AML-193 (cell line): ENCODE measurements at places on chromosomes 1 and 21.

- DNase-seq, result no peak
These were observed 47.4 kb upstream of the FOXD3 start for GRCh38 chr1:63274979-63275378.

DNA sequence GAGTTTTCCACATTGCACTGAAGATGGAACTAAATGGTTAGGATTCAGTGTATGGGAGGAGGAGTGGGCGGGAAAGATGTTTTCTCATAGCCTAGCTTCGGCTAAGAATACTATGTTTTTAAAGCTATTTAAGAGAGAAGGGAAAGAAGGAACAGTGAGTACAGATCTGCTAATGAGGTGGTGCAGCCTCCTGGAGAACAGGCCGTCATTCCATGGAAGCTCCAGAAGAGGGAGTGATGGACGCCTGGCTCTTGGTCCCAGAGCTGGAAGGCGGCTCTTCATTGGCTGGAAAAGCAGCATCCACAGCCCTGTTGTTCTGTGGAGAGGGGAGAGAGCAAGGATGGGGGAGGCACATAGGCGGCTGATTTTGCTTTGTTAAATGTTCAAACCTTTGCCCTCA is 6.9 kb downstream of the CAMK1G start:
- DNase-seq, result no peak

DNA sequence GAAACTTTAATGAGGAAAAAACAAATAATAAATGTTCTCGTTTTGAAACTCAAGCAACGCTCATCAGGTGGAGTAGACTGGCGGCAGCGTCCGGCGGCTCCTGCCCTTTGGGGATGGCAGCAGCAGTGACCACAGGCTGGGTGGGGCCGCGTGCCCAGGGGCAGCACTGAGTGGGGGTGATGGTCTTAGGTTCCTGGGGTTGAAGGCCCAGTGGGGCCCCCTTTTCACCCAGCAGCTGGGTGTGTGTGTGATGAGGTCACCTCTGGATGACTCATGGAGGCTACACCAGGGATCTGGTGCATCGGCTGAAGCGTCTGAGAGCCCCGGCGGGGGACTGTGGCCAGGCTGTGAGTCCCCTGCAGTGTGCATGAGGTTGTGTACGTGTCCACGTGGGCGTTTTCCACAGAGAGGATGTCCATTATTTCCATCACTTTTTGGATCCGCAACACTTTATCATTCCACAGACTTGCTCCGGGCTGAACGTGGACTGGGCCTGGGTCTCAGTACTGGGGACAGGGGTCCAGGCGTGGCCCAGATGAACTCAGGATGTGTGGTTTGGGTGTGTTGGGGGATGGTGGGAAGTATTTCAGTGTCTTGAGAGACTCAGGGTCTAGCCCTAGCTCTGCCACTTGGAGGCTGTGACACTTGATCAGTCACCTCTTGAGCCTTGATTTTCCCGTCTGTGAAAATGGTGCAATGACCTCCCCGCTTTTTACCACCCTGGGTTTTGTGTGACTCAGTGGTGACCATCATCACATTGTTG is 25.6 kb downstream of the LDLRAP1 start:
- no peak for DNase-seq

GRCh38 chr1:78075621-78076020 is 29.9 kb downstream of the GIPC2 start:
- no peak for DNase-seq

GRCh38 chr21:32043458-32043857 is 170.6 kb downstream of the HUNK start:
- DNase-seq, result no peak

GRCh38 chr1:235246022-235246948 is 81.7 kb downstream of the ARID4B start:
- no peak for DNase-seq

GRCh38 chr1:31830511-31830910 is 14.7 kb upstream of the SPOCD1 start:
- DNase-seq, result no peak

DNA sequence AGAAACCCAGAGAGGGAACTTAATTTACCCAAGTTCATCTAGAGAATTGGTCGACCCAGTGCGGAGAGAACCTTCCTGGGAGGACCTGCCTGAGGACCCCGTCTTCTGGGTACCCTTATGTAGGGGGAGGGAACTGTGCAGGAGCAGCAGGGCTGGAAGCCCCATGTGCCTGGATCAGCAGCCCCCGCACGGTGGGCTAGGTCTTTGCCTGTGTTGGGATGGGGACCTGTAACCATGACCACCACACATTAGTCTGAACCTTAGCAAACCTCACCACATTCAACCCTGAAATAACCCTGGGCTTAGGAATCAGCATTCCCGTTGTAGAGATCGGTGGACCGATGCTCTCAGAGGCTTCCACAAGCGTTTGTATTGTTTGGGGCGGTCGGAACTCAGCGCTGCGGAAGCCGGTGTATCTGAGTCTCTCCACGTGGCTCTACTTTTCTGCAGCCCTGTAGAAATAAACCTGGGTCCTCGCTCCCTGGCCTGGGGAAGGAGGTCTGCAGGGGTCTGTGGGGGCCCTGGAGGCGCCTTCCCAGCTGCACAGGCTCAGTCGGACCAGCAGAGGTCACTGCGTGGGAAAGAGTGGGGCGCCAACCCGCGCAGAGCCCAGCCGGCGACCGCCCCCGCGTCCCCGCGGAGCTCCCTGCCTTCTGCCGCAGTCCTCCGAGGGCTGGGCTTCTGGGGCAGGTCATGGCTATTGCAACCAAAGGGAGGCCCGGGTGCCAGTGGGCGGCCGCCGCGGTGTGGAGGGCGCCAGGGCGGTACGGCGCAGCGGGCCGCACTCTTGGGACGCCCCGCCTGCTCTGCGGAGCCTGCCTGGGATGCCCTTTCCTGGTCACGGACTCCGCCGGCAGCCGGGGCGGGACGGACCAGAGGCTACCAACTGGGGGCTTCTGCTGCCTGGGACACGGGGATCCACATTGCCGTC is 36.2 kb upstream of the KCNA10 start:
- DNase-seq, result no peak

DNA sequence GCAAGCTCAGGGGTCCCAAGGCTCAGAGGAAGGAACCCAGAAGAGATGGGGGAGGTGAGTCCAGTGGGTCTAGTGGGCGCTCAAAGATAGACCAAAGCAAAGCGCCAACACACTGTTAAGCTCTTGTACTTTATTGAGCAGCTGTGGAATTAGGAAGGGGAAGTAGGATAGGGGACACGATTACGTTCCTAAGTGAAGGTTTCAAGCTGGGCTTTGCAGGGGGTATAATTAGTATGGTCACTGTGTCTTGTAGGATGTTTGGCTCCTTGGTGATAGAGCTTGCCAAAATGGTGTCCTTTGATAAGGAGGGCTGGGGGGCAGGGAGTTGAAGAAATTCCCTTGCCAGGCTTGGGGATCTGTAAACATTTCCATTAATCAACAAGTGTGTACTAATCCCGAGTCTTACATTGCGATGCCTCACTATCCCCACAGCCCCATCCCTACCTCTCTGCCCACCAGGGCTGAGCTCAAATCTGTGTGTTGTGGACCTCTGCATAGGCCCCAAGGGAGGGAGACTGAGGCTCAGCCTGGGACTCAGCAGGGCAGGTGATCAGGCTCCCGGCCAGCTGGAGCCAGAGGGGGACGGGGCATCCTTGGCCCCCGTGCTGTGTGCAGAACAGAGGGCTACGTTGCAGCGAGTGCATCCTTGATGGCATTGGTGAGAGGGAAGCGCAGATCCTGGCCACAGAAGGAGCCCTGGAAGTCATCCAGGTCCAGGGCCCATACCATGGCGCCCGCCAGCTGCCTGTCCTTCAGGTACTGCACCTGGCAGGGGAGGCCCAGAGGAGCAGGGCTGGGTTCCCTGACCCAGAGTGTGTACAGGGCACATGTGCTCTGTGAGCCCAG is 3.4 kb upstream of the MYBPH start:
- DNase-seq, result no peak

GRCh38 chr1:230453377-230453776 is 27.2 kb upstream of the PGBD5 start:
- no peak for DNase-seq

DNA sequence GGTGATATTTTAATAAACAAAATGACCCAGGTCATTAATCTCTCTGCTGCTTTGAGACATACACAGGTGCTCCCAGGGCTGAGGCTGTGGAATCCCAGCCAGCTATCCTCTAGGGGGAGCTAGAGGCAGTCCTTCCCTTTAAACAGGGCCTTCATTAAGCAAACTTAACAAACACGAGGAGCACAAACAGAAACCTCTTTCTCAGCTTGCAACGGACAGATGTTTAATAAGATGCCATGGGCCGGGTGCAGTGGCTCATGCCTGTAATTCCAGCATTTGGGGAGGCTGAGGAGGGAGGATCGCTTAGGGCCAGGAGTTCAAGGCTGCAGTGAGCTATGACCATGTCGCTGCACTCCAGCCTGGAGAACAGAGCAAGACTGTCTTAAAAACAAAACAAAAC is 106.7 kb downstream of the HIVEP3 start:
- peak; percentile 51 for DNase-seq

DNA sequence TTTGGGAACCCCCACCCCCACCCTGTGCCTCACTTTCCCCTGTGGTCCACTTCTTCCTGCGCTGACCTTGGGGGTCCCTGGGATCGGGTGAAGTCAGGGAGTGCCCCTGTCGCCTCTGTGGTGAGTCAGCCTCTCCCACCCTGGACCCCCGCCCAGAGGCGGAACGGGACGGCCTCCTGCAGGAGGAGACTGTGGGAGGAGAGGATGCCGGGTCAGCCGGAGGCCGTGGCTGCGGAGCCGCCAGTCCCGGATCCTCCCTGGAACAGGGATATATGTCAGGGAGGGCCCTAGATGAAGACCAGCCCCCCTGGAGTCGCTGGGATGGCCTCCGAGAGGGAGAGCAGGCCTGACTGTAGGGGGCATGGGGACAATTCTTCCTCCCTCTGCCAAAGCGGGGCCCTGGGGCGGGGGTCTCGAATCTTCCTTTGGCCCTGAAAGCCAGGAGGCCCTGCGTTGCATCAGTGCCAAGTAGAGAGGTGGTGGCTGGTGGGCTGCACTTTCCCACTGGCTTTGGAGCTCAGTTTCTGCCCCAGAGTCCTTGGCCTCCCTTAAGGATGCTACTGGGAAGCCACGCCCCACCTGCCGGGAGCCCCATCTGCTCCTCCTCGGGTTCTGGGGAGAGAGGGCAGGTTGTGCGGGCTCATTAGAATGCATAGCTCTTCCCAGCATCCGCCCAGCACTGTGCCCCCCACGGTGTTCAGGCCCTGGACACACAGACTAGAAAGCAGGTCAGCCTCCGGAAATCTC is 930 bp downstream of the ARHGEF10L start:
- no peak for DNase-seq

DNA sequence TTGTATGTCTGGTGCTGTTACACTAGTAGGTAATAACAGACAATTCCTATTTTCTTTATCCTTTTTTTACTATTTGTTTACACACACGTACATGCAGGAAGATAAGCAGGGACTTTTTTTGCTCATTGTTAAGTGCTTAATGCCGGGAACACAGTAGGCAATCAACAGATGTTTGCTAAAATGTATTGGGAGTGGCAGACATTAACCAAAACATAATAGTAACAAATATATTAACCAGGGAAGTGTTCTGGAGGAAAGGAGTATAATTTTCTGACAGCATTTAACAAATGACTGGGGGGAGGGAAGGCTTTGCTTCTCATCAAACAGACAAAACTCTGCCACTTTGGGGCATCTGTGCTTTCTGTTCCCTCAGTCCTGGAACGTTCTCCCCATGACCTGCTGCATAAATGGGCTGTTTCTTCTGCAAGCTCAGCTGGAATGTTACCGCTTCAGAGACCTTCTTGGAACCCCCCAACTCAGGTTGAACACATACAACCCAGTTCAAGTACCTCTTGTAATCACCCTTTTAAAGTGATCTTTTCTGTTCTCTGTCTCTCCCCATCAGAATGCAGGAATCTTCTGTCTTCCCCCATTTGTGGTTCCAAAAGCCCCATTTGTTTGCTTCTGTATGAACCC is 2.1 kb downstream of the CR1L start:
- DNase-seq, result no peak

- DNase-seq, result peak; percentile 58
These were observed 47.6 kb downstream of the IER5 start for GRCh38 chr1:181135815-181136737.

GRCh38 chr1:55311057-55311641 is 96.0 kb upstream of the USP24 start:
- no peak for DNase-seq

DNA sequence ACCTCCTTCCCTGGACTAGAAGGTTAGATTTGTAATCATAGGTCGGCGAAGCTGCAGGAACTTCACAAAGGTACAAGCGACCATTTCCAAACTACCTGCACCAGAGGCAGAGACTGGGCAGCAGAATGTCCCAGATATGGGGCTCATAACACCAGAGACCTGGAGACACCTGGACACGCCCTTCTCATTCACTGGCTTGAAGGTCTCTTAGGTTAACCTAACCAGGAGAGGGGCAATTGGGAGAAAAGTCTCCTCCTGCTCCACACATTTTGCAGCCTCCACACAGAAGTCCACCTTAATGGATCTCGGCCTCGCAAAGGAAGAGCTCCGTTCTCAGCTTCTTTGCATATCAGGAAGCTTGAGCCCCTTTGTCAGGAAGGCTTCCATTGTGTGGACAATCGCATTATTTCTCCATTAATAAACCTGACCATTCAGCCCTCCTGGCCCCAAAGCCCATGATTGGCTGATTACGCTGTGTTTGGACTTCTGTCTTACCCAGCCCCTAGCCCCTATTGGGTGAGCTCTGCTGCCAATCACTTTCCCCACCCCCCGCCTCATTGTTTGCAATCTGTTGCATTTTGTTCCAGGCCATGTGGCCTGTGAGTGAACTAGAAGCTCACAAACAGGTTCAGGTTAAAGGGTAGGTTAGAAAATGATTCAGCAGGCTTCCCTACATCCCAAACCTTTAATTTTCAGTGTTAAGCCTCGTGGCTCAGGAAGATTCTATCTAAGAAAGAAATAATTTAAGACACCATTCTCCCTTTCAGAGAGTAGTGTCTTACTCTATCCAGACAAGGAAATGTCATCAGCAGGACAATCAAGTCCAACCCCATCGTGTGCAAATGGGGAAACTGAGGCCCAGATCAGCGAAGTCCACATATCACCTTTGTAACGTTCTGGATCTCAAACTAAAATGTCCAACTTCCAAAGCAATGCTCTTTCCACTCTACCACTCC is 2.8 kb downstream of the MYCL start:
- no peak for DNase-seq

- no peak for DNase-seq
These were observed 5.0 kb downstream of the DMRTB1 start for GRCh38 chr1:53463961-53464899.

GRCh38 chr1:3717715-3718601 is 34.3 kb upstream of the CCDC27 start:
- no peak for DNase-seq

- DNase-seq, result peak; percentile 56
These were observed 6.1 kb upstream of the RBP7 start for GRCh38 chr1:9990944-9991343.

DNA sequence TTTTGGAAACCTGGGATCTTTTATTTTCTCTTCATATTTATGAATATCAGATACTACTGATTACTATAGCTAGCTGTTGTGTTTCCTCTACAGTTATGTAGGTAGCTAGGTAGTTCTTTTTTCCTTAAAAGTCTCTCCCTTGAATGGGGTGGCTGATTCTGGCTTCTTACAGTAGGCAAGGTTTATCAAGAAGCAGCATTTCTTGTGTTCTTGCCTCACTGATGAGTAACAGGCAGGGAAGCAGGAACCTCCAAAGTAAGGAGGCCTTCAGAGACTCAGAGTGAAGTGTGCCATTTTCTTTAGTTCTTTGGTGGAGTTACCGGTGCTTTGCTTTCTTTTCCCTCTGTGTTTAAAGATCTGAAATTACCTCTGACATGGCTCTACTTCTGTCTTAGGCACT is 56.0 kb downstream of the ZMYM4 start:
- DNase-seq, result no peak
